ENCODE measurements at places on chromosomes 13 and 19.

- DNase-seq, result no peak
Observed at GRCh38 chr13:36147330-36147729, 16.1 kb upstream of the DCLK1 start.

DNA sequence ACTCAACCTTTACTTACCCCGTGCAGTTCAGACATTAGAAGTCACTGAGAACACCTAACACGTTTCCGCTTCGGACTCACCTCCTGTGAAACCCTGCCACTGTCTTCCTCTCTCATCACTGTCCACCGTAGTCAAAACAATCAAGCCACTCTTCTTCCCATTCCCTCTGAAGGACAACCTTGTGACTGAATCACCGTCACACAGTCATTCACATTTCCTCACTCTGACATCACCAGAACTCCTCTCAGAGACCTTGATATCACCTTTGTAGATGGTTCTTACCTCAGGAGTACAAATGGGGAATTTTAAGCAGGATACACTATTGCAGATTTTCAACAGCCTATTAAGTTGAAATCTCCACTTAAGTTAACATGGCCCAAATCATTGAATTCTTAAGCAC, 1.3 kb upstream of the KBTBD6 start:
- DNase-seq, result no peak

- DNase-seq, result no peak
Observed at GRCh38 chr13:73290844-73291243, 232.0 kb downstream of the KLF5 start.

DNA sequence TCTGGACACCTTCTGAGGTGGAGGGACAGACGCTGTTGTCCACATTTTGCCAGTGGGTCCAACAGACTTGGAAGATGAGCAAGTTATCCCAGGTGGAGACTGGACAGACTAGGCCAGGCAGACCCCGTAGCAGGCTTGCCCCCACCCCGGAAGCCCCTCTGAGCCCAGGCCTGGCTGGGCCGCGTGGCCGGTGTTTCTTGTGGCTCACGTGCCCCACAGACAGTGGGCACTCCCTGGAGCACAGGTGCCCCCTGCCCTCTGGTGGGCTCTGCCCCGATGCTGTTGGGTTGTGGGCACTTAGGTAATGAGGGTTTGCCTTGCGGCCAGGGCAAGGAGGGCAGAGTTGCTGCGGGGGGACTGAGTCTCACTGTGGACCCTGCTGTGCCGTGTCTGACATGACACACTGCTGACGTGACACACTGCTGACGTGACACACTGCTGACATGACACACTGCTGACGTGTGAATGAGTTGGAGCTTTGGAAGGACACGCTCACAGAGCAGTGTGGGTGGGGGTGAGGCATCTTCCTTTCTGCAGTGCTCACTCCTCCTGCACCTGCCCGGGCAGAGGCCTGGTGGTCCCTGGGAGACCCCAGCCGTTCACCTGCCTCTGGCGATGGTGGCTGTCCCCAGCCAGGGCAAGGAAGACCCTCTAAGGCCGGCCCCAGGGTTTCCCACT, 25.1 kb downstream of the DOT1L start:
- DNase-seq, result no peak

GRCh38 chr13:77810430-77810829, 108.2 kb downstream of the EDNRB start:
- DNase-seq, result no peak

- DNase-seq, result no peak
Observed at GRCh38 chr13:113657851-113658741, at the start of gene ATP4B. ATP4B (minus strand) TSS chr13:113658198; CDS start chr13:113658144, 54 bp downstream.

DNA sequence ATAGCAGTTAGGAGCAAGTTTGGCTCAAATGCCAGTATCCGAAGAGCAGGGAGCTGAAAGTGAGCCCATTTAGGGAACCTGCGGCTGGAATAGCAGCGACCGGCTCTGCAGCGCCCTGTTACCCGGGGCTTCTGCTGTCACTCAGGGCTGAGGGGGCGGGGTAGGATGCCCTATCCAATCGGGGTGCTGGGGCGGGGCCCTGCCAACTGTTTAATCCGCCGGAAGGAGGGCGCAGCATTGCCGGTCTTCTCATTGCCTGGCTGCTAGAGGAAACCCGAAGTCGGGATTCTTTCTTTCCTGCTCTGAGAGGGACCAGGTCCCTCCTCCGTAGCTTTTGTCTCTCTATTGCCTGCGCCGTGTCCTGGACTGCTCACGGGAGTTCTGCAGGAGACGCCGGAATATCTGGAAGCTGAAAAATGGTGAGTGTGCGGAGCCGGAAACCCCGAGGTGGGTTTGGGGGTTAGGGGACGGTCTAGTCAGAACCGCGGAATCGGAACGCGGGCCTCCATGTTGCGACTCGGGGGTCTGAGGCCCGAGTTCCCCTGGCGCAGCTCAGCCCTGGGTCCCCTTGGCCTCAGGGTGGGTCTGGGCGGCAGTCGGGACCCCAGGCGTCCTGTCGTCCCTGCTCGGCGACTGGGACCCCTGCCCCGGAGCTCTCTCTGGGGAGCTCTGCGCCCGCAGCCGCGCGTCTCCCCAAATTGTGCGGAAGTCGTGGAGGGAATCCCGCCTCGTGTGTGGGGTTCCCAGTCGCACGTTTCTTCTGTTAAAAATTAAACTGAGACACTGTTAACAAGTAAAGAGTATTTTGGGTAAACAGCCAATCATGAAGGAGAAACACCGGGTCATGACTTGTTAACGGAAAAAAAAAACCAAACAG, 22.8 kb downstream of the ZNF763 start:
- peak; percentile 90 for DNase-seq
